CD4-positive, alpha-beta T cell treated with Interleukin-12 subunit alpha and Interleukin-12 subunit beta, for 1 hour (primary cell): ENCODE measurements at places on chromosomes 3 and 15.
A peak's percentile ranks its signal among the peaks of the same experiment; 100 is the strongest.

DNA sequence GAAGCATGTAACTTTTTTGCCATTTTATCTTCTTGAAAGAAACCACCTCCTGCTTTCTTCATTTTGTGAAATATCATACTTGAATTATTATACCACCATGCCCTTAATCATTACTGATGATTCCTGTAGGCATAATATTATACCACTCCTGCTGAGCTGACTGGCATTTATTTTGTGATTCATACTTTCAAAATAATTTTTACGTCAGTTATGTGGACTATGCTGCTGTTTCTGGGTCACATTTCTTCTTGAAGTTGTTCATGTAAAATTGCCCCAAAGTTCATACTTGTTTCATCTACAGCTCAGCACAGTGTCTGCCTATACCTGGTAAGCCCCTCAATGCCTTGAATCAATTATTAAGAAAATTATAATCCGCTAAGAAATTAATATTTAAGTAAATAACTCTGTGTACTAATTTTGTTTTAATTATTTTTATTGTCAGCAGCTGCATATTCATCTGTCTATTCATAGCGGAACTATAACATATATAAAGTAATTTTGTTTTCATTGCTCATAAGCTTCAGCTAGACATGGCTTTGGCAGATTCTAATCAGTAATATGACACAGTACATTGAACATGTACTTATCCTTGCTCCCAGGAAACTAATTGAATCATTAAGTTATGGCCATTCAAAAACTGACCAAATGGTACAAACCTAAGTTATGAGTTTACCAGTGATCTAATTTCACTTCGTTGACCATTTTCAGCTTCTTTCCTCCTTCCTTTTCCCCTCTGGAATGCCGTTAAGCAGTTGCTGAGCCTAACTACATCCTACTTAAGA lies 160.0 kb downstream of the NAALADL2 start:
- no peak for DNase-seq

DNA sequence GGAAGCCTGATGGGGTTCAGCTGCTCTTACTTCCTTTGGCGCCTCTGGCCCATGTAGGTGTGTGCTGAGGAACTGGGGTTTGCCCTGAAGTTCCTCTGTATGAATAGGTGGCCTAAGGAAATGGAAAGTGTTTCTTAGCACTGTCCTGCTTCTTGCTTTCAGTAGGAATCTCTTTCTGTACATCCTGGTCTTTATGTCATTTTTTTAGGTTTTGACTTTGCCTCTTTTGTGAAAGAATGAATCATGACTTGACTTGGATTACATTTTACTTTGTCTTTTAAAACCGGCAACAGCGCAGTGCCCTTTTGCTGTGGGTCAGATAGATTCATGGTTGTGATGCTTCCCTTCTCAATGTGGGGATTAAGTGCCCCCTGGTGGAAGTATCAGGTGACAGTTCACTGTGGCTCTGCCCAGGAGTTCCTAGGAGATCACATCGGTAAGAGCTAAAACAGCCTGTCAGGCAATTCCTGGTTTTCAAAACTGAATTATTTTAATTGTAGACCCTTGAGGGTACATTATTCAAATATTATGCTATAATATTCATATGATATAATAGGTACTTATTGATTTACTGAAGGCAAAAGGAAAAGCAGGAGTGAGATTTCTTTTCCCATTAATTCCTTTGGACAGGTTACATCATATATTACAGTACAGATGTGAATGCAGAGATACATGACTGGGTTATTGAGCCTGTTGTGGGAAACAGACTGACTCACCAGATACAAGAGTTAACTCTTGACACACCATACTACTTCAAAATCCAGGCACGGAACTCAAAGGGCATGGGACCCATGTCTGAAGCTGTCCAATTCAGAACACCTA lies 95.4 kb downstream of the HCN4 start:
- peak; percentile 55 for DNase-seq

DNA sequence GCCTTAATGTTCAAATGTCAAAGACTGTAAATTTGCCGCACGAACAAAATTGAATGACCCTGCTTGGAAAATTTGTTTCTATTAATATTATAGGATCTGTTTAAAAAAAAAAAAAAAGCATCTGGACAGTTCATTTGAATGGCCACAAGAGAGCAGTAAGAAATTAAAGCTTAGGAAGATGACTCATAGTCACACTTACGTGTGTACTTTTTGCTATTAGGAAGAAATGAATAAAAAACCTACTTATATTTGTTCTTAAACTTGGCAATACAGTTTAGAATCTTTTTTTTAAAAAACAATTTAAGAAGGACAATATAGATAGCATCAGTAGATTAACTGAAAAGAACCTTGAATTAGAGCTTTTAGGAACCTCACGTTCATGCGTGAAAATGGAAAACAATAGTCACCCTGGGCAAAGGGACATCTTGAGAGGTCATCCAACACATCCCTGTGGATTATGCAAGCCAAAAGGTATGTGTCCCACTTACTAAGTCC lies 621.8 kb downstream of the MECOM start:
- no peak for DNase-seq

- no peak for DNase-seq
Observed at GRCh38 chr15:69342460-69343076, 43.9 kb downstream of the PAQR5 start.

DNA sequence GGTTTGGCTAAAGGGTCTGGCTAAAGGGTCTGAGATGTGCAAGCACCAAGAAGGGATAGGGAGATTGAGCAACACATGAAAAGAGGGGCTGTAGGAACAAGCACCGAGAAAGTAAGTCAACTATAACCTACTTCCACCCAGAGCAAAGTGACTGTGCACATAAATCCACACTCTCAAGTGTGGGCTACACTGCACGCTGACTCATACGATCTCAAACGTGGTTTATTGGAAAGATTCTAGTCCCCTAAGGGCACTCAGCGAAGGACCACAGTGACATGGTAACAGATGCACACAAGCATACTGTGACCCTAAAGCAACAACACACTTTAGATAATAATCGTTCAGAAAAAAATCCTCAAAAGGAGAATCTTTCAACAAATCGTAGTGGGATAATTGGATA lies 48.0 kb downstream of the EHHADH start:
- no peak for DNase-seq
